ENCODE measurements at places on chromosomes 16 and 17.

- DNase-seq, result no peak
Observed at GRCh38 chr17:82638183-82638773, 10.0 kb downstream of the WDR45B start.

DNA sequence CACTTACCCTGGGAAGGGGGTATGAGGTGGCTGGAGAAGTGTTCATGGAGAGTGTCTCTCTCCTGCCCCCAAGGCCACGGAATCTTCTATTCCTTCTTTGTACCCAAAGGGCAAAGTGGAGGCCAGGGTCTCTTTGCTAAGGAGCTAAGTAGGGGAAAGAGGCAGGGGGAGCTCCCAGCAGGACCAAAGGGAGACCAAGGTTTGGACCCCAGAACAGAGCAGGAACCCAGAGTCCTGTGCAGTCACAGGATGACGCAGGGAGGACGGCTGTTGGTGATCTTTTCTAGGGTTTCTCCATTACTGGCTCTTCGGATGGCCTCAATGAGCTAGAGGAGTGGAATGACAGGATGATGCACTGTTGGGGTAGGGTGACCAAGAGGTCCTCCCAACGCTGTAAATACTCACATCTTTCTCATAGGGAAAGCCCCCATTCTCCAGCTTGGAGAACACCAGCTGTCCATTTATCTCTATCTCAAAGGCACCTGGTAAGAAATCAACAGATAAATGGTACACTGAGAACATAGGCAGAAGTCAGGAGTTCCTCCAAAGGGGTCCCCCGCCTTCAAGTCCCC lies 966 bp downstream of the MIEN1 start:
- no peak for DNase-seq

GRCh38 chr17:75450270-75450669 lies 6.2 kb upstream of the TMEM94 start:
- no peak for DNase-seq

- DNase-seq, result peak; percentile 12
Observed at GRCh38 chr17:38605841-38606645, at the start of gene SRCIN1. TSS of gene SRCIN1 (minus strand) at chr17:38605952. CDS start at chr17:38605705, 247 bp downstream.

DNA sequence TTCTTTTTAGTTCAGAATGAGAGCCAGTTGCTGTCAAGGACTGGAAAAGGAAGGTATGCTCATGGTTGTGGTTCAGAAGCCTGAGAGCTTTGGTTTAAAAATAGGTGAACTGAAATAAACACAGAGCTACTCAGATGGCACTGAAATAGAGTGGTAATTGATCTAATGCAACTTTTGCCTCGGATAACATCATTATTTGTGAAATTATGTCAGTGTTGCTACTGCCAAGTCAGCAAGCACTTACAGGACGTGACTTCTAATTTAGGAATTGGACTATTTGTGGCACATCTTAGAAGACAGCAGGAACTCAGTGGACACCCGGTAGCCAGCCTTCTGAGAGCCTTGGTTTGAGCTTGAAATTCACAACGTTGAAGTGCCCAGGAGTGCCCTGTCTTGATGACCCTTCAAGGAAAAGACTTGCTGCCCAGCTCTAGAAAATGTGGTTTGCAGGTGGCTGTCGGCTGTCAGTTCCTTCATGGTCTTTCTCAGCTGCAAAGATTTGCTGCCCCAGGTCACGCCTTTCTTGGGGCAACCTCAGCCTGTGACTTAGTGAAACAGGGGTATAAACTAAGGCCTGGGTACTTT lies 42.0 kb upstream of the XYLT1 start:
- peak; percentile 77 for DNase-seq

- DNase-seq, result peak; percentile 53
Observed at GRCh38 chr16:64865069-64865696, 256.7 kb downstream of the CDH11 start.

GRCh38 chr16:9545522-9546437 lies 454.3 kb downstream of the HAPSTR1 start:
- no peak for DNase-seq

GRCh38 chr16:85393674-85394451 lies 219.3 kb upstream of the GSE1 start:
- DNase-seq, result peak; percentile 57

DNA sequence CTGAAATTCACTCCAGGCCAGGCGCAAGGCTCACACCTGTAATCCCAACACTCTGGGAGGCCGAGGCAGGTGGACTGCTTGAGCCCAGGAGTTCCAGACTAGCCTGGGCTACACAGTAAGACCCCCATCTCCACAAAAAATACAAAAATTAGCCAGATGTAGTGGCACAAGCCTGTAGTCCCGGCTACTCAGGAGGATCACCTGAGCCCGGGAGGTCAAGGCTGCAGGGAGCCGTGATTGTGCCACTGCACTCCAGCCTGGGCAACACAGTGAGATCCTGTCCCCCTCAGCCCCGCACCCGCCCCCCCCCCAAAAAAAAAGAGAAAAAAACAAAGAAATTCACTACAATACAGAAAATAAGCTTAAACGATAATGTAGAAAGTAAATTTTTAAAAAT lies 31.5 kb downstream of the MBTPS1 start:
- no peak for DNase-seq

- no peak for DNase-seq
Observed at GRCh38 chr16:79707876-79708275, 107.3 kb upstream of the MAF start.

- no peak for DNase-seq
Observed at GRCh38 chr16:55379371-55379770, 55.4 kb downstream of the IRX6 start.

GRCh38 chr17:27532269-27533263 lies 76.3 kb downstream of the KSR1 start:
- peak; percentile 73 for DNase-seq

GRCh38 chr17:64775701-64776570 lies 113.8 kb upstream of the SMURF2 start:
- no peak for DNase-seq

DNA sequence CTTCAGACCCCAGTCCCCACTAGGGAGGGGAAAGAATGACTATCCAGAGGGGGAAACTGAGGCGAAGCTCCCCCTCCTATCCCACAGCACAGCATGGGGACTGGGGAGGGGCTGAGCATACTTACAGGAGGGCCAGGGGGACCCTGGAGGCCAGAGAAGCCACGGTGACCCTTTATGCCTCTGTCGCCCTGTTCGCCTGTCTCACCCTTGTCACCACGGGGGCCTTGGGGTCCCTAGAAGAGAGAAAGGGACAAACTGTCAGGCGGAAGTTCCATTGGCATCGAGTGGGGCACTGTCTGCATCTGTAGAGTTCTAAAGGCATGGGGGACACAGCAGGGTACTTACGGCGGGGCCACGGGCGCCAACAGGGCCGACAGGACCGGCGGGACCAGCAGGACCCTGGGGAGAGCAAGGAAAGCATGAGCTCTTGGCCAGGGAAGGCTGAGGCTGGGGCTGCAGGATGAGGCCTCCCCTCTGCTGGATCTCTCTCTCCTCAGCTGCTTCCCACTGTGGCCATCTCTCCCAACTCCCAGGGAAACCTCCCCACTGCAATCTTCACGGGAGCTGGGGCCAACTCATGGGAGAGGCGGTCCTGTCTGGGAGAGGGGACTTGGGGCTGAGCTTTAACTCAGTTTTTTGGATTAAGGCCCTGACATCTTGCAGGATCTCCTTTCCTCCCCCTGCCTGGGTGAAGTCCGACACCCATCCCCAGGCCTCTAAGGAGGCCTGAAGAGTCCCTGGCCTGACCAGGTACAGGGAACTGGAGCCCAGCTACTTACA lies 13.5 kb downstream of the COL1A1 start:
- peak; percentile 77 for DNase-seq

DNA sequence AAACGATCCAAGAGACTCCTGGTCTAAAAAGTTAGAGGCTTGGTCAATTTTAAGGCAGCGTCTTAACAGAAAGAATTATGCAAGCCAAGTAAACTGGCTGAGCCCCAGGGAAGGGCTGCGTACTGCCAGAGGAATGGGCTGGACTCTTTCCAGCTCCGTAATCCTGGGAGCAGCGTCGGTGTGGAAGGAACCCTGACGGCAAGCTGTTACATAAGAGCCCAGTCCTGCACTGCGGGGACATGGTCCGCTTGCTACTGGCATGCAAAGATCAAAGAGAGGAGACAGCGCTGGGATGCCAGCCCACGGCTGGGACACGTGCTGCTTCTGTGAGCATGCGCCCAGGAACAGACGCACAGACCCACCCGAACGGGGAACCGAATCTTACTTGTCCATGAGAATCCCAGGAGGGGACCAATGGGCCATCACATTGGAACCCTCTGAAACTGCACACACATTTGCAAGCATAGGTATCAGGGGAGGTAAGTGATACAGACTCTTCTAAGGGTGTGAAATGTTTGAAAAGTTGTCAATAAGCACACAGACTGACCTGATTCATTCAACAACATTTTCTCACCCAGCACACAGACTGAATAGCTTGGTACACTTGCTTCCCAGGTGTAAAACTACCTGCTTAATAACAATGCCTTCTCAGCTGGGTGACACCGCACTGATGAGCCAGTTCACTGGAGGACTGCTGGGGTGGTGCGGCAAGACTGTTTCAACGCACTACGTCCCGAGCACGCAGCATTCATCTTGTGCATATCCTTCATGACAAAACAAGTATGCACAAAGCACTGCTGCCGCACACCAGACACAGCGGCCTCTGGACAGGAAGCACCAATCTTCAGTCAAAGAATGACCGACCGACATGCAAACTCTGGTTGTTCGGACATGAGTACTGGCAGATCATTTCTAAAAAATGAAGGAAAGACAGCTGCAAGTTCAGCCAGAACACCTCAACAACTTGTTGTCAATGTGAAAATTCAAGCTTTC lies 94.9 kb downstream of the ANKRD11 start:
- DNase-seq, result peak; percentile 96

GRCh38 chr17:76121932-76122430 lies 18.4 kb upstream of the EXOC7 start:
- DNase-seq, result peak; percentile 48

- peak; percentile 48 for DNase-seq
Observed at GRCh38 chr16:84292011-84292410, 2.7 kb upstream of the WFDC1 start.

- DNase-seq, result no peak
Observed at GRCh38 chr17:59420901-59421300, 89.4 kb downstream of the YPEL2 start.

- DNase-seq, result peak; percentile 80
Observed at GRCh38 chr17:72118335-72119076, 2.3 kb upstream of the SOX9 start.

DNA sequence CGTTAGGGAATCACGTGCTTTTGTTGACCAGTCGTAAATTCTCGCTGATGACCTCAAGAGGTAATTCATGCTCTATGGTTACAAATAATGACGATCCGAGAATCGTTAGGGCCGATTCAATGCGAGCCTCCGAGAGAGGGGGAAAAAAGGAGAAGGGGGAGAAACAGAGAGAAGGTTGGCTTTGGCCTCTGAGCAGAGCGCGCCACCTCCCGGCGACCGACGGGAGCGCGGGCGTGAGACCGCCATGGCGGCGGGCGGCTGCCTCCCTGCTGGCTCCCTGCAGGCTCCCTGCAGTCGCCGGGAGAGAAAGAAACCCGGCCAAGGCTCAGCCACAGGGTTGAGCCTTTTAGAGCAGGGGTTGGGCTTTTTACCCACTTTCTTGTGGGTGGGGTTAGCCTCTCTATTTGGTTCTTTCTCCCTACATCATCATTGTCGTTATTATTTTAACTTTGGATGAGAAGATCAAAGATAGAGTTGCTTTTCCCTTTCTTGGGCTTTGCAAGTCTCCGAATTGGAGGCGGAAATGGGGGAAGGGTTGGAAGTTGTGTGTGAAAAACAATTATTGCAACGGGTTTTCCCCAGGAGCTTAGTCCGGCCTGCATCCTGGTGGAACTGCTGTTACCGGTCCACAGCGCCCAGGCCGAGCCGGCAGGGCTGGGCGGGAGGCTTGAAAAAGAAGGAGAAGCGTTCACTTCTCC lies 410 bp upstream of the HOXB5 start:
- DNase-seq, result peak; percentile 90

DNA sequence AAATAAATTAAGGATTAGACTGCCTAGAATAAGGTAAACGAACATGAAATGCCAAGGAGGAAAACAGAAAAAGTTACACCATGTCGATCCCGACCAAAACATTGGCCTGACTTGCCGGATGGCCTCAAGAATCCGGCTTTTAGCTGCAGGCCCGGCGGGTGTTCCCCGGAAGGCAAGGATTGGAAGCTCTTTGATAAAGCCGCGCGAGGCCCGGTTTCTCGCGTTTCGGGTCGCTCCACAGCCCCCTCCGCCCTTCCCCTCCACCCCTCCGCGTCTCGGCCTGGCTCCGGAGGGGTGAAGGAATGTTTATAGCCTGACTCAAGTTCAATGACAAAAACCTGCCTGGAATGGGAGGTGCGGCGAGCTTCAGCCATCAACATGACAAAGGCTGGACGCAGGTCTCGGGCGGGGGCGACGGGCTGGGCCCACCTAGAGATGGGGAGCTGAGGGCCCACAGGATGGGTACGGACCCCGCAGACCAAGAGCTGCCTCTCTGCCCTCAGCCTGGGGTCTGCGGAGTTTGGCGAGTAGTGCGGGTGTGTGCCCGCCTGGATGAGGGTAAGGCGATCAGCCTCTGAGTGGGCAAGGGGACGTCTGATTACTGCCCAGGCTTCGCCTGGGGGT lies 2.6 kb downstream of the PRAC1 start:
- peak; percentile 44 for DNase-seq

GRCh38 chr17:2402544-2402943 lies 1.7 kb upstream of the MNT start:
- no peak for DNase-seq

DNA sequence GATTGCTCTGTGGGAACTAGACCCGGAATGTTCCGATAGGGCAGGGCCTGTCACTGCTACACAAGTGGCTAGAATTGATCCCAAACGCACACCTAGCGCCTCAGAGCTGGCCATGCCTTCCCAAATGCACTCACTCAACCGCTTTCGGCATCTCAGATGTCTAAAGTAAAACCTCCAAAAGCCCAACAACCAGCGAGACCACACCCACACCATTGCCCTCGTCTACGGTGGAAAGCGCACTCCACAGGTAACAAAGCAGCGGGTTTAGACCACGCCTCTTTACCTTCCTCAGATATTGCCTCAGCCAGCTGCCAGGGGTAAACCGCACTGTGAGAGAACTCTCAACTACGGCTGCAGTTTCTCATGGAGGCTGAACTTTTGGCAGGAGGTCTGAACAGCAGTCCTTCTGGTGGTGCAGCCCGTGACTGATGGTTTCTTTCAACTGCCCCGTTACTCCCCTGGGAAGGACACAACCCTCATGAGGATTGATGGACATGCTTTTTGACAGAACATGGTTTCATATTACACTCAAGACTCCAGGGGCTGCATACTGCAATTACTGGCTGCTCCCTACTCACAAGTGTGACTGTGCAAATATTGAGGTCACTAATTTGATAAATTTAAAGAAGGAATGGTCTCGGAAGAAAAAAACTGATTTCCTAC lies 34.5 kb downstream of the USP7 start:
- no peak for DNase-seq

DNA sequence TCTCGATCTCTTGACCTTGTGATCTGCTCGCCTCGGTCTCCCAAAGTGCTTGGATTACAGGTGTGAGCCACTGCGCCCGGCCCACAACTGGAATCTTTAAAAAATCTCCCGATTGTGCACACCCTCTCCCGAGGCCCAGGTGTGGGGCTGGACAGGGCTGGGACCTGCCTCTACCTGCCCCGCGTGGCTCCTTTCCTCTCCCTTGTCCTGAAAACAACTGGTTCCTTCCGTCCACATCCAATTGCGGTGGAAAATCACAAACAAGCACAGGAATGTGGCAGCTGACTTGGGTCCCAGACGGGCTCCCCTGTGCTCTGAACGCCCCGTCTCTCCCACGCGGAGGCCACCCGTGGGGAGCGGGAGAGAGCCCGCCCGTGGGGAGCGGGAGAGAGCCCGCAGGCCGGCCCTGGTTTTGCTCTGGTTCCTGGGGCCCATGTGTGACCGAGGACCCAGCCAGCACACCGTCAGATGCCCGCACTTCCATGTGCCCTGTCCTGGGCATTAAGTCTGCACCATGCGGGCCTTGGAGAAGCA lies 3.0 kb upstream of the TMEM204 start:
- no peak for DNase-seq

GRCh38 chr17:68199837-68200688 lies 47.8 kb upstream of the AMZ2 start:
- no peak for DNase-seq
